ENCODE measurements at places on chromosomes 5 and 9. TPM values are rescaled to one million over a fixed set of nuclear protein-coding genes. Genes with fewer than 3 reads are reported as not detected.

Gene DDX46
- 24.4 TPM for total RNA-seq

Gene PGM5
- 190 TPM for total RNA-seq

Gene ZNF782
- total RNA-seq: 3.7 TPM

Gene POLK
- 21.1 TPM for total RNA-seq

Gene IFNA2
- not detected for total RNA-seq

Gene NDUFS6
- total RNA-seq: 122 TPM

Gene PCDHGA1
- total RNA-seq: 3.1 TPM

Gene PCDHB9
- 1.2 TPM for total RNA-seq

Gene TSLP
- total RNA-seq: 5.3 TPM

Gene ANKRD55
- total RNA-seq: 0.27 TPM

Gene KCNN2
- total RNA-seq: 7.2 TPM

Gene CENPH
- total RNA-seq: 3.1 TPM

Gene GRM6
- not detected for total RNA-seq

Gene HAND1
- total RNA-seq: 26.2 TPM

Gene PPP3R2
- not detected for total RNA-seq

Gene PTCH1
- 6.6 TPM for total RNA-seq

Gene RARS1
- 48.0 TPM for total RNA-seq

Gene ADGRD2
- not detected for total RNA-seq

Gene RANBP17
- total RNA-seq: 6.5 TPM

Gene NDUFA8
- 311 TPM for total RNA-seq

Gene MARCOL
- not detected for total RNA-seq
